ENCODE measurements at places on chromosomes 11 and 22. TPM values are rescaled to one million over a fixed set of nuclear protein-coding genes. Genes with fewer than 3 reads are reported as not detected.

DNA sequence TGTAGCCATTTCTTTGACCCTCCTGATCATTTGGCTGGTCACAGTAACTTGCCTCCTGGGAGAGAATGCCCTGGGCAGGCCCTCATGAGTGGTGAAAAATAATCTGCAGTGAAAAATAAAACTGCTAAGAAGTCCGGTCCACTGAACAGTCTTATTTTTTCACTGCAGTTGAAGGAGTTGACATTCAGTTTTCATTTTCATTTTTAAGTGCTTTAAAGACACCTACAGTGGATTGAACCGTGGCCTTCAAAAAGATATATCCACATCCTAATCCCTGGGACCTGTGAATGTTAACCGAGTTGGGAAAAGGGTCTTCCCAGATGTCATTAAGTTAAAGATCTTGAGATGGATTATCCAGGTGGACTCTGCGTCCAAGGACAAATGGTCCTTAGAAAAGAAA is 153.6 kb upstream of the GRK3 start:
- DNase-seq: no peak

- no peak for DNase-seq
These were observed 65.3 kb upstream of the SLN start for GRCh38 chr11:107777110-107777509.

DNA sequence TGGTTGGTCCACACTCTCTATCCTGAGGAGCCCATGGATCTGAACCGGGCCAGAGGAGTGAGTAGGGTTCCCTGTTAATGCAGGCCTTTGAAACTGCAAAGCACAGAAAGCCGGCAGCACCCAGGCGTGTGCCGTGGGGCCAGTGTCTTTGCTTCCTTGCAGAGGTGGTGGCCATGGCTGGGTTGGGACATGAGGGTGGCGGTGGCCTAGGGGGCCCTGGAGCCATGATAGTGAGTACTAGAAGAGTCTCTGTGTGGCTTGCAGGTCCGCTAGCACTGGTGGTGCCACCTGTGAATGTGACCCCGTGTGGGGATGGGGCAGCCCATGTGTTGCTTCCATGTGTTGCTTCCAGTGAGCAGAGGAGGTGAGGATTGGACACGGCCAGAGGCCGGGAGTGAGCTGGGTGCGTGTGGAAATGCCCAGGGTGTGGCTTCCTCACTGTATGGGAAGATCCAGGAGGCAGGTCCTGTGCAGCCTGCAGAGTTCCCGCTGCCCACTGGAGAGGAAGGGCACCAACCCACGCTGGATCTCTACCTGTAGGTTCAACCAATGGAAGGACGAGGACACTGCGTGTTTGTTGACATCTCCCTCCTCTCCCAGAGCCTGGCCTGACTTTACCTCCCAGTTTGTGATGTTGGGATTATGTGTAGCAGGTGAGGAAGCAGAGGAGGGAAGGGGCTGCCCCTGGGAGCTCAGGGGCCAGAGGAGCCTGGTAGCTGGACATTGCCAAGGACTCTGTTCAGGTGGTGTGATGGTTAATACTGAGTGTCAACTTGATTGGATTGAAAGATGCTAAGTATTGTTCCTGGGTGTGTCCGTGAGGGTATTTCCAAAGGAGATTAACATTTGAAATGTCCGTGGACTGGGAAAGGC is 796.6 kb downstream of the TBC1D22A start:
- no peak for DNase-seq

GRCh38 chr11:120869516-120870011 is 154.3 kb upstream of the TBCEL start:
- no peak for DNase-seq

DNA sequence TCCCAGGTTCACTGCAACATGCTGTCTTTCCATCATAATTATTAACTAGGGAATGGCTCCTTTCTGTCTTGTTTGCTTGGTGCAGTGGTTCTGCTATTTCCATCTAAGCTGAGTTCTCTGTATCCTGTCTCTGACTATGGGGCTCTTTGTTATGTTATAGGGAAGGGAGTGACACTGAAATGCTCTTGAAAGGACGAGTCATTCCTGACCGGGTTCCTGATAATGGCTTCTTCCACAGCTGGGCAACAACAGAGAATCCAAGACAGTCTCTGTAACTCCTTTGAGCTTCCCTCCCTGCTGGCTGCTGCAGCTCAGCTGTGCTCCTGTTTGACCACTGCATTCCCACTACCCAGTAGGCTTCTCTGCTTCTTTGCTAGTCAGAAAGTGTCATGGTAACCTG is 24.1 kb downstream of the OR2AT4 start:
- DNase-seq: no peak

Gene KRTAP5-7
- 0.59 TPM for total RNA-seq

DNA sequence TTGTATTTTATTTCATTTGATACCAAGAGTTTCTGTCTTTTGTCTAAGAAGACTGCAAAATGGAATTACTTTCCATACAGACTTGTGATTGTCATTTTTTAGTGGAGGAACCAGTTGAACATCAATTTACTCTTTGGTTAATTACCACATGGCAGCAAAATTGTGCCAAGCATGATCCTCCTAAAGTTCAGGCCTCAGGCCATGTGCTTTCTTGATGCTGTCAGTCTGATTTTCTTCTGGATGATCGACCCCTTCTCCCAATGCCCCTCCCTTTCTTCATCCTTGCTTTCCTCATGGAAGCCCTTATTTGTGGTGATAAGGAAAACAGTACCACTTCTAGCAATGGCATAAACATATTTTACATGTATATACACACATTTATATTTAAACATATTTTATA is 76.2 kb downstream of the SVIP start:
- DNase-seq: no peak

Gene NXF1
- total RNA-seq: 25.6 TPM

Gene OR10G8
- total RNA-seq: not detected

Gene RFPL3
- not detected for total RNA-seq

GRCh38 chr11:27837895-27838563 is 137.8 kb upstream of the BDNF start:
- DNase-seq: no peak

Gene MPEG1
- under 0.01 TPM for total RNA-seq

GRCh38 chr11:2277008-2277346 is 6.6 kb upstream of the ASCL2 start:
- peak; percentile 74 for DNase-seq

DNA sequence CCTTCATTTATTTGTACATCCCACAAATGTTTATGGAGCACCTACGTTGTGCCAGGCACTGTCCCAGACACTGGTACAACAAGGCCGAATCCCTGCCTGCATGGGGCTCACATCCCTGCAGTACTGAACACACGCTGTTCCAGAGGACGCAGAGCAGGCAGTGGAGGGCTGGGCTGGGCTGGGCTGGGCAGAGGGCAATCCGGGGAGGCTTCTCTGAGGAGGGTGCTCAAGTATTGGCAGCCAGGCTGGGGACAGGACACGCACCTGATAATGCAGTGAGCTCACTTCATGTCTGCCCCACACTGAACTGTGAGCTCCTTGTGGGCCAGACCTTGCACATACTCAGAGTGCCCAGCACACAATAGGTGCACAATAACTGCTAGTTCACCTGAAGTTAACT is 34.1 kb downstream of the CYTH4 start:
- no peak for DNase-seq

Gene IGLL1
- not detected for total RNA-seq

Gene GRAP2
- not detected for total RNA-seq

Gene ACO2
- 60.4 TPM for total RNA-seq

DNA sequence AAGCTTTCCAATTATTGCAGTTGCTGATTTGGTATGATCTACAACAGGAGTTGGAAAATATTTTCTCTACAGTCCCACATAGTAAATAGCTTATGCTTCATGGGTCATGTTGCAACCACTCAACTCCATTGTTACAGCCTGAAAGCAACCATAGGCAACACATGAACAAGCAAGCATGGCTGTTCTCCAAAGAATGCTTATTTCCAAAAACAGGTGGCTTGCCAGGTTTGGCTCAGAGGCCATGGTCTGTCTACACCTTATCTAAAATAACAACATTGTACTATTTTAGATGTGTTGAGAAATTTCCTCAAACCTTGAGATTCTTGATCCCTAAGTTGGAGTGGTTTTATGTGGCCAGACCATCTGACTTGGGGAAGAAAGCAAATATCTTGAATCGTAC is 153.9 kb upstream of the MPPED2 start:
- DNase-seq: no peak

GRCh38 chr22:25573841-25574240 is 9.4 kb downstream of the GRK3 start:
- no peak for DNase-seq

- DNase-seq: no peak
These were observed 95.3 kb upstream of the OR9G4 start for GRCh38 chr11:56843816-56844215.

GRCh38 chr11:103736315-103737036 is 300.0 kb upstream of the DDI1 start:
- no peak for DNase-seq

DNA sequence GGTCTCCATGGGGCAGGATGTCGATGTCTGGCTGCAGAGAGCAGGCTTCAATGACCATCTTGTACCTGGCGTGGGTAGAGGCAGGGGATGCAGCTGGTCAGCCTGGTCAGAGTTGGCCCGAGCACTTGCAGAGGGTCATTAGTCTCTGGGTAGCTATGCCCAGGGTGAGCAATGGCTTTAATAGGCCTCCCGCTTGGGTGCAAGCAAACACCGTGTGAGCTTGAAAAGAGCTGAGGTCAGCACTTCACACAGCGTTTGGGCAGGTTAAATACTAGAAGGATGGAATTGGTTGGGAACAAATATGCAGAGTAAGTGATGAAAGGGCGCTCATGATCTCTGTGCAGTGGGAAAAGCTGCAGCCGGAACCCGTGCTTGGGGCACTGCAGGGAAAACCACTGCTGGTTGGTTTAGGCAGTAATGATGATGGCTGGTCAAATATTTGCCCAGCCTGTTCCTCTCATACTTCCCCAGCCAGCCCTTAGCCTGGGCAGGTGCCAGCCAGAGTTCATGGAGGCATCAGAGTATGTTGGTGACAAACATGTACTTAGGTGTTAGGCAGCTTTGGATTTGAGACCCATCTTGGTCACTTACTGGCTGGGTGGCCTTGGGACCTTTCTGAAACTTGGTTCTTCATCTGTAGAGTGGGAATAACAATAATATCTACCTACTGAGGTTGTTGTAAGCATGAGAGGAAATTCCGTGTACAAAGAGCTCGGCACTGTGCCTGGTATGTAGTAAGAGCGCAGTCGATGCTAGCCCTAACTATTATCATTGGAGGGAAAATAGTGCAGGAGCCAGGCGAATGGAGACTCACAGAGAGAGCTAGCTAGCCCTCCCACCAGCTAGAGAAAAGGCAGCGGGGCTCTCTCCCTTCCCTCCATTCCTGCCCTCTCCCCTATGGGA is 25.2 kb upstream of the KCNJ11 start:
- DNase-seq: peak; percentile 59

GRCh38 chr22:41394012-41394356 is 12.2 kb downstream of the TEF start:
- peak; percentile 52 for DNase-seq

DNA sequence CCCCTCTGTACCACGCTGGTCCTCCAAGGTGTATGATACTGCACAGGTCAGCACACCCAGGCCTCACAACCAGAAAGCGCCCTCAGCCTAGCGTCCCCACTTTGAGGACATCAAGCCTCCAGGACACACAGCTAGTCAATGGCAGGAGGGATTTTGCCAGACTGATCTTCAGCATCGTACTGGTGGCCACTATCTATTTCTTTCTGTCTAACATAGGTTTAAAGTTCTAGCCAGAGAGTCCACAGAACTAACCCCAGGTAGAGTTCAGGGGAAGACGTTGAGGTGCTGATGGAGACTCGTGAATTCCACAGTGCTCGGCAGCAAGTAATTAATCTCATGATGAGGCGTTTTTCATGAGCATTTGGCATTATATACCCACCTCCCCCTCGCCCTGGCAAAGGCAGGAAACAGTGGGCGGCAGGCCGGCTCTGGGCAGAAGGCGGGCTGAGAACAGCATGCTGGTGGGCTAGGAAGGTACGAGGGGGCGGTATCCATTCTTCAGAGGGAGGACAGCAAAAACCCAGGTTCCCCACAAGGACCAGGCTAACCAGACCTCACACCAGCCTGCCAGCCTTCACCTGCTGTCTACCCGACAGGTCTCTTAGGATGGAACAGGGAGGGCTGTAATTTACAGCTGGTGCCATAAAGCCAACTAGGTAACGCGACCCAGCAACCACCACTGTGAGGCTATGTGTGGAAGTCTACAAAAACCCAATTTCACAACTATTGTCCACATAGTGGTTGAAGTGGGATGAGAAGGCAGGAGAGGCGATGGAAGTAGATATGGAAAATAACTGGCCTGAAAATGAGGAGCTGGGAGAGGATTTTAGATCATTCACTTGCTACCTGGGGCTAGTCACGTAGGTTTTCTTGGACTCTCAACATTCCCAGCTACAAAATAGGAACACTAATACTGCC is 18.5 kb downstream of the MYH9 start:
- DNase-seq: peak; percentile 74

DNA sequence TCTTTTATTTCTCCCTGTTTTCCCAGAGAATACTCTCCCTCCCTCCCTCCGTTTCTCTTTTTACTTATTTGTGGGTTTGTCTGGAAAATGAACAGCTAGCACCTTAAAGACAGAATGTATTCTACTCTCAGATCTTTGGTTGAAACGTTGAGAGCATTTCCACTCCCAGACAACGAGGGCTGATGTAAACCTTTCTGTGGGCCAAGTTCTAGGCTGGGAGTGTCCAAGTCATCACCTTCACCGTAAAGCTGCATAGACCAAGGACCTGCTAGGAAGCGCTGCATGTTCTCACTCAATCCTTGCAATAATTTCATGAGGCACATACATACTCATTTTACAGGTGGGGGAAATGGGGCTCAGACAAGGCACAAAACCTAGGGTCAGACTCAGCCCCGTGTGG is 32.4 kb downstream of the MYH9 start:
- DNase-seq: peak; percentile 83

- DNase-seq: no peak
These were observed 268.4 kb downstream of the ETS1 start for GRCh38 chr11:128318856-128319474.

DNA sequence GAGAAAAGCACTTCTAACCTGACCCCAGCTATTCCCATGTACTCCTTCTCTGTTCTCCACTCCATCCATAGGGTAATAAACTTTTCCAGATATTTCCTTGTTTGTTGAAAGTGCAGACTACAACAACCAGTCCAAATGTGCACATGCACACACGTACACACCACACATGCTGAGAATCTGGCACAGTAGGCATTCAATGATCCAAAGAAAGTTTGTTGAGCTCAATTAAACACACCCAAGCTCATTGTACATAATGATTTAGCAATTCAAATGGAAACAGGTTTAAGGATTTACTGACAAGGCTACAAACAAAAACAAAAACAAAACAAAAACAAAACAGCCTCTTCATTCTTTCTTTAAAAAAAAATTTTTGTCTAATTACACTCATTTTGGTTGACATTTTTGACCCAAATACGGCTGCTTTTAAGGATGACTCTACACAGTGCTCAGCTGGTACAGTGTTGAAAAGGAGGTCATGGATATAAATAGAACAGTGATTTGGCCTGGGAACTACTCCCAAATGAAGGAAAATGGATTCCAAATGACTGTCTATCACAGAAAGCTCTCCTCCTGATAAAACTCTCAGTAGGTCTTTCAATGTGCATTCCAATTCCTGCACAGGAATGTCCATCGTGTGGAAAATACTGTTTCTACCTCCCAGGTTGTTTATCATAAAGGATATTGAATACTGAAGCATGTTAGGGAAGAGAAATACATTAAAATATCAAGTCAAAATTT is 232.2 kb downstream of the GUCY1A2 start:
- DNase-seq: no peak
